Sigmoid colon (tissue), 7 donors: ENCODE measurements at places on chromosomes 11 and 22.

DNA sequence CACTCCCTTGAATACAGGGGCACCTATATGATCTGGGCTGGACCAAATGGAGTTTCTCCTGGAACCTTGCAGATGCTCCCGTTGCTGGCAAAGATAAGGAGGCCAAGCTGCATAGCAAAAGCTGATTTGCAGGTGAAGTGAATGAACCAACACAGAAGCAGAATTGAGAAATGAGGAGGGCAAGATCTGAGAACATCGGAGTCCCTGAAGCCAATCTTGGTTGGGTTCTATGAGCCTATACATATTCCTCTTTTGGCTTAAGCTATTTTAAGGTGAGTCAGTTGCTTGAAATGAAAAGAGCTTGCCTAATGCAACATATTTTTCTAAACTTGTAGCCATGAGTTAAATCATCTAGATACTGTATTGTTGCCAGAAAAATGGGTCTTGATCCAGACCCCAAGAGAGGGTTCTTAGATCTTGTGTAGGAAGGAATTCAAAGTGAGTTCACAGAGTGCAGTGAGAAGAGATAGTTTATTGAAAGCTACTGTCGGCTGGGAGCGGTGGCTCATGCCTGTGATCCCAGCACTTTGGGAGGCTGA lies 23.5 kb downstream of the WEE1 start:
- DNase-seq, result no peak

DNA sequence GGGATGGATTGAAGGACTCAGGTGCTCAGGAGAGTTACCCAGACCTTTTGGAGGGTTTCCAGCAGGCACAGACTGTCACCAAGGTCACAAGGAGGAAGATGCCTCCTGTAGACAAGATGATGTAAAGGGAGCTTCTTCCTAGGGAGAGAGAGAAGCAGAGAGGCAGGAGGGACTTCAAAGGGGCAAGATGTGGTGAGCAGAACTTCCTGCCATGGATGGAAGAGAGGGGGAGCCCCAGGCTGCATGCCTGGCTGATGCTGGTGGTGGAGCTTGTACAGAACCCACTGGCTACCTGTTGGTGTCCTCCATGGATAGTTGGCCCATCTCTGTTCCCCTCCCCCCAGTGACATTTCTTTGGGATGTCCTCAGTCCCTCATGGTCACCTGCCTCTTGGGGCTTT lies 4.2 kb downstream of the HEPN1 start:
- DNase-seq, result no peak

DNA sequence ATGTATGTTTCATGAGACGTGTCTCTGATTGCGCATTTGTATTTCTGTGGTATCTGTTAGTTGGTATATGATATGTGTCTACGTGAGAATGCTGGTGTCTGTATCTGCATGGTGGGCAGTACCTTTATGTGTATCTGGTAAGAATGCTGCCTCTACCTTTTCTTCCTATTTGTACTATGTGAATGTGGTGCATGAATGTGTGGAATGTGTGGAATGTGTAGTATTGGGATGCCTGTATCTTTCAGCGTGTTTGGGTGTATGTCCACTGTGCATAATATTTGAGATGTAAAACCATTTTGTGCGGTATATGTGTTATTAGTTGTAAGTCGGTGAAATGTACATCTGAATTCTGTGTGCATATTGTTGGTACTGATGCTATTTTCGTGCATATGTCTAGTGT lies 2.3 kb upstream of the OR51E1 start:
- DNase-seq, result no peak

- DNase-seq, result peak; percentile 68
These were observed 51.8 kb downstream of the ARFGAP3 start for GRCh38 chr22:42805016-42805997.

DNA sequence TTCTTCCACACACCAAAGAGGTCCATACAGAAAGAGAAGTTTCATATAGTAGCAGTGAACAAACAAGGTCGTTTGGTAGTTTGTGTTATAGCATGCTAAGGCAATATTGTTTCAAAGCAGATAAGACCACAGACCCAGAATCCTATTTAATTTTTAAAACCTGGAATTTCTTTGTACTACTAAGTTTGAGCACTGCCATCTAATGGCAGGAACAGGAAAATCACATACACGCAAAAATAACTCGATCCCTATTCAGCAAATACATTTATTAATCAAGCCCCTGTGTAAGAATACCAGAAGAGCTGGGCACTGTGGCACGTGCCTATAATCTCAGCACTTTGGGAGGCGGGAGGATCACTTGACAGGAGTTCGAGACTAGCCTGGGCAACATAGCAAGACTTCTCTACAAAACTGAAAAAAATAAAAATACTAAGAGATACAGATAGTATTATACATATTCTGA lies 2.9 kb upstream of the BTBD10 start:
- no peak for DNase-seq

GRCh38 chr22:31055635-31056159 lies 25.4 kb upstream of the SMTN start:
- peak; percentile 99 for DNase-seq

DNA sequence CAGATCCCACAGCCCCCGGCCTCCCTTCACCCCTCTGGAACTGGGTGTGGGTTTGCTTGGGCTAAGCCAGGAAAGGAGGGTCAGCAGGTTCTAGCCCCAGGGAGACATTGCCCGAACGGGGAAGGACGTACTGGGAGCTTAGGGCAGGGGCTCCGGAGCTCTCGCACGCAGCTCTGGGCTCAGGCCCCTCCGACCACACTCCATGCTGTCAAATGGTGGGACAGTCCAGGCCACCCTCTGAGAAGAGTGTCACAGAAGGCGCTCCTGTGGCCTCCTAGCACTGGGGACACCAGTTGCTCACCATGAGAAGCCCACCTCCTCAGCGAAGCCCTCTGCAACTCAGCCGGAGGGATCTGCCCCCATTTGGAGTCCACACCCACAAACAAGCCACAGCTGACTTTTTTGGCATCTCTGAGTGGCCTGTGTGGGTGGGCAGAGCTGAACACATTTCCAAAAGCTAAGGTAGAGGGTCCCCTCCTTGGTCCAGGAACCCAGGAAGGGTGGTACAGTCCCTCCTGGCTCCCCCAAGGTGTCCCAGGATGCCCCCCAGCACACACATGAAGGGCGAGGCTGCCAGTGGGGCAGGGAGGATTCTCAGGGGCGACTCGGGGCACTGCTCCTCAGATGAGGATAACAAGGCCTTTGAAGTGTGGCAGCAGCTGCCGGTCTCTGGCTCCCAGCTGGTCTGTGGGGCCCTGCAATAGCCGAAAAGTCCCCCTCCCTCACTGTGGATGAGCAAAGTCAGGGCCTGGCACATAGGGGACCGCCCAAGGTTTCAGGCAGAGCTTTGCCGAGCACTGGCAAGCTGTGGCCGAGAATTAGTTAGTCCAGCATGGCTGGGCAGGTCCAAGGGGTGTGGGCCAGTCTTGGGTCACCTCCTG lies 13.0 kb upstream of the TEF start:
- DNase-seq, result no peak

GRCh38 chr11:76785513-76785912 lies 2.4 kb downstream of the TSKU start:
- DNase-seq, result no peak

DNA sequence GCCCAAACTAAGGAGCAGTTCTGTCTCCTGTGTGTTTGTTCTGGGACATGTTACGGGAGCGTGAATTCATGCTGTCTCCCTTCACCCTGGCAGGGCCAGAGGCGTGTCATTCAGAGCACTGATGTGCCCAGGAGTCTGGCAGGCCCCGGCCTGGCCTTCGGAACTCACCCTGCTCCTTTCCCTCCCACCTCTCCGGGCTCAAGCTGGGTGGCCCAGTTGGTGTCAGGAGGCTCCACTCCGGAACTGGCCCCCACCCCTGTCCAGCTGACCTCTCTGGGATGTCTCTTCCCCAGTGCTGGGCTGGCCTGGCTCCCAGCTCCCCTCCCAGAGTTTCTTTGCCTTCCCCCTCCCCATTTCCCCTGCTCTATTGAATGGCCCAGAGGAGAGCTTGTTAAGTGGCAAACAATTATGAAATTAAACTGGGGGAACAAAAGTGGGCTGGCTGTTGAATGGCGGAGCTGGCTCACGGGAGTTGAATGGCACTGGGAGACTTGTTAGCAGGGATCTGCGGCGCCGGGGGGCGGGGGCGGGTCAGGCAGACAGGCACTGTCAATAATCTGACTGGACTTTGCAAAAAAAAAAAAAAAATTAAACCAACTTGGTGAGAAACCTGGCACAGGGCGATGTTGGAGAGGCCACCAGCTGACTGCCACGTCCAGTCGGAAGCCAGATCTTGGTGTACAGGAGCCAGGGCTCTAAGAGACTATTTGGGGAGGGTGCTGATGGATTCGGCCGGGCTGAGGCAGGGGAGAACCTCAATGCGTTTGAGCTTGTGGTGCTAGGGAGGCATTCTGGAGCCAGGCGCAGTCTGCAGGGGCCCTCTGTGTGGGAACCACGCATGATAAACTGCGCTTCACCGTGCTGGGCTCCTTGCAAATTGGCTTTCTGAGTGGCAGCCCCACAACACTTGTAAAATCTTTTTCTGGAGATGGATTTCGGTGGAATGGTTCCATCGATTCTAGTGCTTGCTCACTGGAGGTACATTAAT lies 1.3 kb downstream of the MPPED1 start:
- DNase-seq, result no peak

- no peak for DNase-seq
These were observed 115.8 kb downstream of the CSNK2A3 start for GRCh38 chr11:11237070-11237832.

DNA sequence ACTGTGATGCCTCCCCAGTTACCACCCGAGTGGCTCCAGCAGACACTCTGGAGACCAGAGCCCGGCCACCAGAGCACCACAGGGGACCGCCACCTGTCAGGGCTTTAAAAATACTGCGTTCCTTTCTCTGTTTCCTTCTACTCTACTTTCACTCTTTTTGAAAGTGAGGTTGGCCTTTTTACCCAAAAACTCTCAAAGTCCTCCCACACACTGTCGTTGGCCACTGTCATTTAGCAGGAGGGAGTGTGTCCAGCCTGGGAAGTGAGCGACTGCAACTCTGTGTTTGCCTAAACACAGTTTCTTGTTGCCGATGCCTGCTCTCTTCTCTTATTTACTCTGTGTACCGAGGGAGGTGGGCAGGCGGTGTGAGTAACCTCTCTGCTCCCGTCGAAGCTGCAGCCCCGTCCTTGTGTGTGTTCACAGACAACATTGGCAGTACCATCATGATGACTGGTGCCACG lies 90.8 kb upstream of the CLDN5 start:
- DNase-seq, result no peak

DNA sequence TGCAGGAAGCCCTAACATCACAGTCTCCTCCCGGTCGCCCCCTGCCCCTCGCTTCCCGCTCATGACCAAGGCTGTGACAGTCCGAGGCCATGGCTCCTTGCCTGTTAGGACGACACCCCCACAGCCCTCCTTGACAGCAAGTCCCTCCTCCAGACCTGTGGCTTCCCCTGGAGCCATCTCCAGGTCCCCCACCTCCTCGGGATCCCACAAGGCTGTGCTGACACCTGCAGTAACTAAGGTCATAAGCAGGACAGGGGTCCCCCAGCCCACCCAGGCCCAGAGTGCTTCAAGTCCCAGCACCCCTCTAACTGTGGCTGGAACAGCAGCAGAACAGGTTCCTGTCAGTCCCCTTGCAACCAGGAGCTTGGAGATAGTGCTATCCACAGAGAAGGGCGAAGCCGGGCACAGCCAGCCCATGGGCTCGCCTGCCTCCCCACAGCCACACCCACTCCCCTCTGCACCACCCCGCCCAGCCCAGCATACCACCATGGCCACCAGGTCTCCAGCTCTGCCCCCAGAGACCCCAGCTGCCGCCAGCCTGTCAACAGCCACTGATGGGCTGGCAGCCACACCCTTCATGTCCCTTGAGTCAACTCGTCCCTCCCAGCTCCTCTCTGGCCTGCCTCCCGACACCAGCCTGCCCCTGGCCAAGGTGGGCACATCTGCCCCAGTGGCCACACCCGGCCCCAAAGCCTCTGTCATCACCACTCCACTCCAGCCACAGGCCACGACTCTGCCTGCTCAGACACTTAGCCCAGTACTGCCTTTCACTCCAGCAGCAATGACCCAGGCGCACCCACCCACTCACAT lies 63.2 kb downstream of the OTOG start:
- no peak for DNase-seq

DNA sequence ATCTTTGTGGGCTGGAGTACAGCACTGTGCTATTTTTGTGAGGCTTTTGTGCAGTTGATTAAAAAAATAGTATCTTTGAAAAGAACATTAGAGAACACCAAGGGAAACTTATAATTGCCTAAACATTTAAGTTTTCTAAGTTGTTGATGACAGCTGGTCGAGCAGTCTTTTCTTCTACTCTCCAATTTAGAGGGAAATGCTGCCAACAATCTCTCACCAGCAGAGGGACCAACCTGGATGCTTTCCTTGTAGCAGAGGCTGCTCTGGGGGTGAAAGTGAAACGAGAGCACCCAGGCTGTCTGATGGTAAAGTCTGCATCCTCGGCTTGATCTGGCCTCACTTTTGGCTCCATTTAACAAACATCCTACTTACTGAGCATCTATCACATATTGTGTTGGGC lies 1286.5 kb upstream of the TENM4 start:
- no peak for DNase-seq

DNA sequence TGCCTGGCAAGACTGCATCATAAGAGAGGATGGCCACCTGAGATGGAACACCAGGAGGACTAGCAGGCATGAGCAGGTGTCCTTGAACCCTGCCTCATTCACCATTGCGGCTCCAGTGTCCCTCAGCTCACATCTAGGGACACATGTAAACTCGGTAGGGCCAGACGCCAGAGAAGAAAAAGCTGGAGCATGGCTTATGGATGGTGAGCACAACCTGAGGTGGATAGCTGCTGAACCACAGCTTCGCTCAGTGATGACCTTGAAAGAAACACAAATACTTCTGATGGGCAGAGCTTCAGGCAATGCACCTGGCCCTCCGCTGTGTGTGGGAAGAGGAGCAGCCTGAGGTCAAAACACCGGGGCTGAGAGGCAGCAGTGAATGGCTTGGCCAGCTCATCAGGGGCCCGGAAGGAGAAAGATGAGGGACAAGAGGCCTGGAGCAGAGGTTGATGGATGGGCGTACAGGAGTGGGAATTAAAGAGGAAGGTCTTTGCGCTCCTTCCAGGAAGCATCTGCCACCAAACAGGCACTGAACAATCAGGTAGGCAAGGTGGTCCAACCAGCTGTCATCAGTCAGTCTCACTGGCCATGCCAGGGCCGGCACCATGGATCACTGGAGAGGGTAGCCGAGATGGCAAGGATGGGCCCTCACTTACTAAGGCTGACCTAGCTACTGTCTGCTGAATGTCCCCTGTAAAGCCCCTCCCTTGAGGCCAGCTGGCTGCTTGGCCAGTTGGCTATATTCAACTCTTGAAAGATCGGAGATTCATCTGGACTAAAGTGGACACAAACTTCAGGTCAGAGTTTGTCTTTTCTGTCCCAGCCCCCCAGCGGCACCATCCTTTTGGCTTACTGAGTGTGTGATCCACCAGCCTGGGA lies 89.7 kb downstream of the MYEOV start:
- DNase-seq, result no peak

DNA sequence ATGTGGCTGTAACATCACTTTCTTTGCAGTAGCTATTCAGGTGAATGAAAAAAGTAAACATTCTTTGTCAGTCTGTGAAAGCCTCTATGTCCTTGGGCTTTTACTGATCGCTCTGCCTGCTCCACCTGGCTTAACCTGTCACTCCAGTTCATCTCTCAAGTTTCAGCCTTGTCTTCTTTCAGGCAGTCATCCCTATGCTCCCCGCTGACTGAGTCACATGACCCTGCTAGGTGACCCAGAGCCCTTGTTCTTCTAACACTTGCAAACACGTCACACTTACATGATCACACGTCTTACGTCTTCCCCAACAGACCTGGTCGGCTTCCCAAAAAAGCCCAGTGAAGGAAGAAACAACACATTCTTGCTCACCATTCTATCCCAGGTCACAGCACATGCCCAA lies 499.3 kb upstream of the TENM4 start:
- DNase-seq, result no peak
